ENCODE measurements at places on chromosomes 12 and 14.

DNA sequence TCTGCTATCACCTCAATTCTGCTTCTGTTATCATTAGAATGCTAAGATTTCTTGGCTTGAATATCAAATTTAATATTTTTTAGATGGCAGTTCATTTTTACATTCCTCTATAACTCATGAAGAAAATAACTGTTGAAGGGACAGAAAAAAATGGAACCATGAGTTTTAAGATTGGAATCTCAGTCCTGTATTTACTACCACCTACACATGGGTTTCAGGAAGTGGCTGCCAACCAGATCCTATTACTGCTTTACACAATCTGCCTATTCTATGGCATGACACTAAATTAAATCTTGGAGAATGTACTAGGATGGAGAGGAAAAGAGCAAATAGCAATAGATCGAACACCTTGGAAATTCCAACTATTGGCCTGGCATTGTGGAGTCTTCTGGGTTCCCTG, 140.8 kb downstream of the DUSP6 start:
- DNase-seq = no peak

DNA sequence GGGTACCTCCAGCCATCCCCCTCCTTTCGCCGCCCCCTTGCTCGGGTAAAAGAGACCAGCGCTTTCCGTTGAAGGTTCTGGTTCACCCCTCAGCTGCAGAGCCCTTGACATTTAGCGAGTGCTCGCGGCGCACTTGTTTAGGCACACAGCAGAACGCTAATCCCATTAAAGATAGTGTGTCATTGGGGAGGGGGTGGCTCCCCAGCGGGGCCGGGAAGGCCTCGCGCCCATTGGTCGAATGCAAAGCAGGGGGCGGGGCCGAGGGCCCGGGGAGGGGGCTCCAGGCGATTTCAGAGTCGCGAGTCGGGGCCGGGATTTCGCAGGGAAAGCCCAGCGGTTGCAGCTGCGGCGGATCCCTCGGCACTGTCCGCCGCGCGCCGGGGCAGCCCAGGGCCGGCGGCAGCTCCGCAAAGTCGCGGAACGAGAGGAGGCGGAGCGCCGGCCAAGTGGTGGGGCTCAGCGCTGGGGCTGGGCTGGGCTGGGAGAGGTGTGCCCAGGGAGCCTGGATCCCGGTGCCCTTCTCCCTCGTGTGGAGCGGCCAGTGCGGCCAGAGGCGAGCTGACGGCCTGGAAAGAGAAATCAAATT, 122.9 kb downstream of the TSPAN9 start:
- no peak for DNase-seq

GRCh38 chr12:105204916-105205315, 31.1 kb downstream of the APPL2 start:
- DNase-seq = peak; percentile 47

- DNase-seq = no peak
These were observed 143.4 kb upstream of the C14orf180 start for GRCh38 chr14:104436047-104436591.

DNA sequence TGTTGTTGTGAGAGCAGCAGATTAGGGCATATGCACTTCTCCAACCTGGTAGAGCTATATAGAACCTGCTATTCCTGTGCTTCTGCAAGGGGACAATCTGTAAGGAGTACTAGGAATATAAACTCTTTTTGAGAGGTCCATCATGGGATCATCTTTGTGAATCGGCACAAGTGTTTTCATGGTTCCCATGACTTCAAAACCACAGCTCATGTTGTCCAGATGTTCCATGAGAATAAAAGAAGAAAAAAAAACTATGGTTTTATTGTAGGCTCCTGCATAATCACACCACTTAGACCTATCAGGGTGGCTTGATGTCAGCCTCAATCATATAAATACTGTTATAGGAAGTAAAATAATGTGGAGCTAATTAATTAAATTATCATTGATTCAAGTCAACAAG, 311.4 kb upstream of the ATP2B1 start:
- DNase-seq = no peak

- DNase-seq = no peak
These were observed 11.2 kb upstream of the RESF1 start for GRCh38 chr12:31947971-31948370.

- DNase-seq = peak; percentile 52
These were observed 594 bp downstream of the ZCCHC8 start for GRCh38 chr12:122499991-122500684.

DNA sequence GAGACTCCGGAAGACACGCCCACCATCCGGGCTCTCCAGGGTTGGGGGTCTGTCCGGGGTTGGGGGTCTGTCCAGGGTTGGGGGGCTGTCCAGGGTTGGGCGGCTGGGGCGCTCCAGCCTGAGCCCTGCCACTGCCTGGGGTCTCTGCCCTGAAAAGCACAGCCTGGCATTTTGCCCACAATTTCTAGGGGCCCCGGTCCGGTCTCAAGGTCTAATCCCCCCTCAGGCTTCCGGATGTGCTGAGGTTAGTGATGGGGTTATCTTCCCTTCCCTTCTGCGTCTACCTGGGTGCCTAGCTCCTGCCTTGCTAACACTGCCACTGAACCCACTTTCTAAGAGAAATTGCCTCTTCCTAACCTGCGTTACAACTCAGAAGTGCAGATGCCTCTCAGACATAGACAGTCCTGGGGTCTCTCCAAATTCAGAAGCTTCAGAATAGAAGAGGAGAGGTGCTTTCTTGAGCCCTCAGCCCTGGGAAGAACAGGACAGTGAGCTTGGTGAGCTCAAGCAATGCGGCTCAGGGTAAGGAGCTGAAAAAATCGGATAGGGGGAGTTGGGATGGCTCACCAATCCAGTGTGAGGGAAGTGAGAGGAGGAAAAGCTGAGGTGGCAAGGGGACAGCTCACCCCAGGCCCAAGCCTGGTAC, 5.7 kb downstream of the LHX5 start:
- DNase-seq = no peak

DNA sequence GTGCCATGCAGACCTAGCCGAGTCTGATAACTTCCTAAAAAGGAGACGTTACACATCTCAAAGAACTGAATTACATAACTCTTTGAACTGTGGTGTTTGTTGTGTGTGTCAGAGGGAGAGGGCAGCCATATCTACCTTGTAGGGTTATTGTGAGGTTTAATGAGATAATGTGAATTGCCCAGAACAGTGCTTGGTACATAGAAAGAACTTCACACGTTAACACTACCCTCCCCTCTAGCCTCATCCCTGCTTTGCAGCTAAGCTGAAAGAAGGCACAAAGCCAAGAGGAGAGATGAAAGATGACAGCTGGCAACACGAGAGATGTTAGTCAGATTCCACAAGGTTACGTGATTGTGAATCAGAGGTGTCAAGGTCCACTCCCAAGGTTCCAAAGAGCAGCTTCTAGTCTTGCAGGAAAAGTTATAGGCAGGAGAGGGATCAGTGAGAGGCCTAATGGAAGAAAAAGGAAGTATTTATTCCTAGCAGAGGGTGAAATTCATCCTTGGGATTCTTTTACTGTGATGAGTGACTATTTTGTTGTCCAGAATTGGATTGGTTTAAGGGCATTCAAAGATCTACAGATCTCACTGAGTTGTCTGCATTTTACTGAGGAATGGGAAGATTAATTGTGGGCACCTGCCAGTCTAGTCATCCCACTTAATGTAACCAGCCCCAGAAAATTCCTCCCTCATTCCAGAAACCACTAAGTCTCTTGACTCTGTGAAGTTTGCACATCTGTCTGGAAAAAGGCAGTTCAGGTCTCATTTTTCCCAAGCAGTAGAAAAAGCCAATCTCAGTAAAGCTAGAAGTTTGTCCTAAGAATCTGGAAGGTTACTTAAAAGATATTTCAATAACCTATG, 25.9 kb upstream of the WNK1 start:
- peak; percentile 14 for DNase-seq

DNA sequence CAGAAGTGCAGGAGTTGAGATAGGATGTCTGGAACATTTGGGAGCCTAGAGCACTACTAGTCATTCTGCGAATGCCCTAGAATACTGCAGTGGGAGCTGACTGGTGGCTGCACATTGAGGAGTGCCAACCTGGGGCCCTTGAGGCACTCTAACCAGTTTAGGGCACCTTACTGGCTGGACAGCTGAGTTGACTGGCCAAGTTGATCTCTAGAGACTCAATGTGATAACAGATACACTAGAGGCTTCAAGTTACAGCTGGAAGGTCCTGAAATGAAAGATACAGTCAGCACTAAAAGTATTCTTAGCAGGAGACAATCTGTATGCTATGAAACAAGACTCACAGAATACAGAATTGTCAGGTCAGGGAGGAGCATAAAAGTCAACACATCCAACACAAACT, 8.0 kb downstream of the SLC8A3 start:
- no peak for DNase-seq

- no peak for DNase-seq
These were observed 227.5 kb downstream of the MON2 start for GRCh38 chr12:62694116-62694515.

DNA sequence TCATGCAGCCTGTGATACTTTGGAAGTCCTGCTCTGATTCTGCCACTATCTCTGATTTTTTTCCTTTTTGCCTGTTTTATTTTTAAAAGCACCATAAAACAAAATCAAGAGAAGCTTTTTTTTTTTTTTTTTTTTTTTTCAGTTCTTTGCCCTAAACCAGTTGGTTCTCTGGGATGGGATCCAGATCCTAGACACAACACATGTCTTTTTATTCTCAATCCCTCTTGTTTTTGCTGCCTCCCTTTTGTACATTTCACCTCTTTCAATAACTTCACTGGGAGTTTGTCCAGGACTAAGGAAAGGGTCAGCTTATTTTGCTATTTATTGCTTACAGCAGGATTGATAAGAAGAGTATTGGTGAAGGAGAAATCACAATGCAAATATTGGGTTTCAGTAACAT, 139.4 kb downstream of the GRIP1 start:
- no peak for DNase-seq

DNA sequence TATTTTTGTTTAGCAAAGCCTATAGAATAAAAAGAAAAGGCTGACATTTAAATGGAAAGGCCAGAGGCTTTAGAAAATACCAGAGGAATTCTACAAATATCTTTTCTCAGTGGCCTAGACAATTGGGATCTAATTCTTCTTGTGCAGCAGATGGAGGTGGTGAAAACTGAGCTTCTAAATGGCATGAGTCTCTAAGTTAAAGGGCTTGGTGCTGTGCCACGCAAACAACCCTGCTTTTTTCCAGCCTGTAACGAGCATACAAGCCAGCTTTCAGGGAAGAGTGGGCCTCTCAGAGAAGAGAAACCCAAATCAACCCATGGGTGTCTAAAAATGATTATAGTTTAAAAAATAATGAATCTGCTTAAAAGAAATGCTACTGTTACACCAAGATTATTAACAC, 237.9 kb upstream of the NAV3 start:
- DNase-seq = no peak

DNA sequence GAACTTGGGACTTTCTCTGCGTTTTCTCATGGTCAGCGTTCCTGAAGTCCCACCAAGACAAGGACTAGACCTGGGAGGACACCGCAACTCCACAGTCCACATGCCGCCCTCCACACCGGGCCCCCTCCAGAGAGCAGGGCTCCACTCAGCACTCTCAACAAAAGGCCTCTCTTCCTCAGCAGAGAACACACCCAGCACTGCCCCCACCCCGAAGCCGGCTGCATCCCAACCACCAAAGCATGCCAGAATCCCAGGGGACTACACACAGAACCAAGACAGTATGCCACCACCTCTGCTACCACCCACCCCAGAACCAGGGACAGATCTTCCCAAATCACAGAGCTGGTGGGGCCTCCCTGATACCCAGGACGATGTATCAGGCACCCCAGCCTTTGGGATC, 88.3 kb downstream of the BCL11B start:
- no peak for DNase-seq

GRCh38 chr12:124512667-124513296, 54.6 kb downstream of the NCOR2 start:
- DNase-seq = no peak

- no peak for DNase-seq
These were observed 165.8 kb upstream of the LRIG3 start for GRCh38 chr12:59086126-59086525.

DNA sequence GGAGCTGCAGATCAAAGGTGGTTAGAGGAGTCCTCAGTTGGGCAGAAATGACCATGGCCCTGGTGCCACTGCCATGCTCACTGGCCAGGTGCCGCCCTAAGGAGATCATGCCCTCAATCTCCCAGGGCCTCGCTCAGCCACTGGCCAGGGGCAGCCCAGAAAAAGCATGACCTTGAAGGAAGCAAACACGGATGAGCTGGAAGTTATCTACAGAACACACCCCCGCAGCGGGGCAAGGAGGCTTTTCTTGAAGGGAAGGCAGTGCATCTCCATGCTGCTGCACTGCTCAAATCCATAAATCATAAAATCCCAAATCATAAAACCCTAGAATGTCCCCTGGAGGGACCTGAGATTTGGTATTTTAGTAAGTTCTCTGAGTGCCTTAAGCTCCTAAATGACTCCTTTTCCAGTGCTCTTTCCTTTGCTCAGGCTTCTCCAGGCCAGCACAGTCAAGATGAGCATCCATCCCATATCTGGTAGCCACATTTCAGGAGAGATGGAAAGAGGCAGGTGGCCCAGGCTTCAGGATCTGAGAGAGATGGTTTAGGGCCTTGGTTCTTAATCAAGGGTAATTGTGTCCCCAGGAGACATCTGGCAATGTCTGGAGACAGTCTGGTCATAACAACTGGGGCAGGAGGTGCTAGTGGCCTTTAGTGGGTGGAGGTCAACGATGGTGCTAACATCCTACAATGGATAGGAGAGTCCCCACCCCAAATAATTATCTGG, 217.3 kb downstream of the RBM19 start:
- no peak for DNase-seq

- no peak for DNase-seq
These were observed 693.0 kb downstream of the LRFN5 start for GRCh38 chr14:42299692-42300091.

- no peak for DNase-seq
These were observed 74.4 kb downstream of the PRKD1 start for GRCh38 chr14:29853272-29853671.

- DNase-seq = no peak
These were observed 11.7 kb downstream of the TAS2R50 start for GRCh38 chr12:10974965-10975364.
